ENCODE measurements at places on chromosomes 12 and 14. TPM values are rescaled to one million over a fixed set of nuclear protein-coding genes. Genes with fewer than 3 reads are reported as not detected.

- no peak for DNase-seq
Observed at GRCh38 chr12:122161682-122162081, 12.3 kb downstream of the IL31 start.

GRCh38 chr14:90574188-90575131 is 177.6 kb downstream of the CALM1 start:
- DNase-seq: peak; percentile 74

KLRC1 gene
- total RNA-seq: 0.38 TPM

- DNase-seq: no peak
Observed at GRCh38 chr14:33430414-33431035, 491.8 kb downstream of the NPAS3 start.

- DNase-seq: peak; percentile 40
Observed at GRCh38 chr12:119913536-119914330, 36.6 kb upstream of the CIT start.

- no peak for DNase-seq
Observed at GRCh38 chr12:107253361-107253760, 160.0 kb upstream of the CRY1 start.

GRCh38 chr14:99205086-99205688 is 66.8 kb downstream of the BCL11B start:
- DNase-seq: no peak

CELA1 gene
- not detected for total RNA-seq

DNA sequence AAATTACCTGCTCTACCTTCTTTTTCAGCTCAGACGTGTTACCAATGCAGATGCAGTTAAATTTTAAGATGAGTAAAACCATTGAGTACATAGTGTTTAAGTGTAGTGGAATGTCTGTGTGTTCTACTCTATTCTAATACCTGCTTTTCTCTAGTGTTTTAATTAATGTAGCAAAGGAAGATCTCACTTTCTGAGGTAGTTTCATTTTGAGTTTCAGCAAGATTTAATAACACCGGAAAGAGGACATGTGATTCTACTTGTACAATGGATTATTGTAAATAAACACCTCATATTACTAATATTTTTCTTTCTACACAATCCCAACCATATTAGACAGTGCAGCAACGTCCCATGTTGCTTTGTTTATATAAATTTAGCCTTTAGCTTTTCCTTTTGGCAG is 315.4 kb downstream of the RAD51B start:
- DNase-seq: no peak

GRCh38 chr12:91077228-91077954 is 19.6 kb upstream of the KERA start:
- DNase-seq: no peak

KCNK13 gene
- total RNA-seq: 0.56 TPM

DNA sequence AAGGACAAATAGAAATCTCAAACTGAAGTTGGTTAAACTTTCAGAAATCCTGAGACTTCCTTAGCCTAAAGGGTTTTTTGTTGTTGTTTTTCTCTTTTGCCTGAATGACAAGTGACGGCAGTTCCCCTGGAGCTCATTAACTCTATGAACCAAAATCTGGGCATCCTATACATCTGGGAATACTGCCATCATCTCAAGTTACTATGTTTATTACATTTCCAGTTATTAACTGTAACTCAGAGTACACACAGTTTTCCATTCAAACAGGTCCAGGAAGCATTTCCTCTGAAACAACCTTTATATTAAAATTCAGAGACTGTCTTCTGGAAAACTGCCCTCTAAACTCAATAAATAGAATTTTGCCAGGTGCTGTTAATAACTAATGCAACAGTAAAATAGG is 55.6 kb upstream of the CDKL1 start:
- DNase-seq: no peak

- DNase-seq: no peak
Observed at GRCh38 chr12:105567061-105567460, 236.6 kb downstream of the C12orf75 start.

RABGGTA gene
- total RNA-seq: 14.5 TPM

CCDC177 gene
- total RNA-seq: not detected

DNA sequence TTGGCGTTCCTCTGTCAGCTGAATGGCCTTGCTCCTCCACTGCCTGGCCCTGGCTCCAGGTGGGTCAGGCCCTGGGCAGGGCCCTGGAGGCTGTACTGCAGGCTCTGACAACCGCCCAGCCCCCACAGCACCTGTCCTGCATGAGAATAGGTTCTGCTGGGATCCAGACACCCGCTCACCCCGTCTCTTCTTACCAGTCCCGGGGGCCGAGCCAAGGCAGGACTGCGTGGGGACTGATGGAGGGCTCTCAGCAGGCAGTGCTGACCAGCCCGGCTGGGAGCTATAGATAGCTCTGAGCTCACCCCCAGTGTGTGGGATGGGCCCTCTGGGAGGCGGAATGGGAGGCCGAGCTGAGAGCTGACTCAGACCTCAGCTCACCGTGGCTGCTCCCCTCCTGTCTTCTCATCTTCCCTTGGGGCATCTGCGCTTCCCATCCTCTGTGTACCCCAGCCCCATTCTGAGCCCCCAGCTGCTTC is 39.6 kb downstream of the TEAD4 start:
- DNase-seq: peak; percentile 86

NEDD1 gene
- total RNA-seq: 16.7 TPM

- no peak for DNase-seq
Observed at GRCh38 chr12:12918781-12919389, 27.5 kb downstream of the GPRC5A start.

GRCh38 chr12:40376533-40377267 is 151.9 kb downstream of the LRRK2 start:
- DNase-seq: no peak

GNB3 gene
- 4.0 TPM for total RNA-seq

GRCh38 chr12:70402597-70402996 is 36.5 kb downstream of the KCNMB4 start:
- no peak for DNase-seq

CIROP gene
- not detected for total RNA-seq

GRCh38 chr14:71773898-71774481 is 158.2 kb upstream of the RGS6 start:
- peak; percentile 11 for DNase-seq

GRCh38 chr12:12229556-12230092 is 37.2 kb downstream of the LRP6 start:
- no peak for DNase-seq

DNA sequence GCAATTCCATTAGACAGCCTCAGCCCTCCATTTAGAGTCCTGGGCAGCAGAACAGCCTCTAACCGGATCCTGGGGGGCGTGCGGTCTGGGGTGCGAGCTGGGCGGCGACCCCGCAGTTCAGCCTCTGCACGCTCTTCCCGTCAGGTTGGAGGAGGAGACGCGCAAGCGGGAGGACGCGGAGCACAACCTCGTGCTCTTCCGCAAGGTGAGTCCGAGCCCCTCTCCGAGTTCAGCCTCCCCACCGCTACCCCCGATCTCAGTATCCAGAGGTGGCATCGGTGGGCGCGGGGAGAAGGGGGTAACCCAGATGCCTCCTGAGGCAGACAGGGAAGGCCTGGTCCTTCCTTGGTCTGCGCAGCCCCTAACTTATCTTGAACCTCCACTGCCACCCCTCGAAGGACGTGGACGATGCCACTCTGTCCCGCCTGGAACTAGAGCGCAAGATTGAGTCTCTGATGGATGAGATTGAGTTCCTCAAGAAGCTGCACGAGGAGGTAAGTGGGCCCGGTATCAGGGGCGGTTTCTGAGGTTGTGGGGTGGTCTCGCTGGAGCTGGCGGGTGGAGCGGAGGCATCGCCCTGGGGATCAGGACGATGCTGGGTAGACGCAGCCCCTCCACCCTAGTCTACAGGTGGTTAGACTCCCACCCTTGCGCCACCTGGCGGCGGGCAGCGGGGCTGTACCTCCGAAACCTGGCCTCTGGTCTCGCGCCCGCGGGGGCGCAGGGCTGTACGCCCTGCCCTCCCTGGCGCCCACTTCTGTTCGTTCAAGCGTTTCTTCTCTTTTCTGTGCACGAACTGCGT is 1.3 kb downstream of the PRPH start:
- DNase-seq: peak; percentile 82

SELPLG gene
- 14.4 TPM for total RNA-seq

SLCO1B1 gene
- total RNA-seq: not detected

GRCh38 chr14:21846227-21846885 is 172.7 kb upstream of the OR4E1 start:
- peak; percentile 72 for DNase-seq

DNA sequence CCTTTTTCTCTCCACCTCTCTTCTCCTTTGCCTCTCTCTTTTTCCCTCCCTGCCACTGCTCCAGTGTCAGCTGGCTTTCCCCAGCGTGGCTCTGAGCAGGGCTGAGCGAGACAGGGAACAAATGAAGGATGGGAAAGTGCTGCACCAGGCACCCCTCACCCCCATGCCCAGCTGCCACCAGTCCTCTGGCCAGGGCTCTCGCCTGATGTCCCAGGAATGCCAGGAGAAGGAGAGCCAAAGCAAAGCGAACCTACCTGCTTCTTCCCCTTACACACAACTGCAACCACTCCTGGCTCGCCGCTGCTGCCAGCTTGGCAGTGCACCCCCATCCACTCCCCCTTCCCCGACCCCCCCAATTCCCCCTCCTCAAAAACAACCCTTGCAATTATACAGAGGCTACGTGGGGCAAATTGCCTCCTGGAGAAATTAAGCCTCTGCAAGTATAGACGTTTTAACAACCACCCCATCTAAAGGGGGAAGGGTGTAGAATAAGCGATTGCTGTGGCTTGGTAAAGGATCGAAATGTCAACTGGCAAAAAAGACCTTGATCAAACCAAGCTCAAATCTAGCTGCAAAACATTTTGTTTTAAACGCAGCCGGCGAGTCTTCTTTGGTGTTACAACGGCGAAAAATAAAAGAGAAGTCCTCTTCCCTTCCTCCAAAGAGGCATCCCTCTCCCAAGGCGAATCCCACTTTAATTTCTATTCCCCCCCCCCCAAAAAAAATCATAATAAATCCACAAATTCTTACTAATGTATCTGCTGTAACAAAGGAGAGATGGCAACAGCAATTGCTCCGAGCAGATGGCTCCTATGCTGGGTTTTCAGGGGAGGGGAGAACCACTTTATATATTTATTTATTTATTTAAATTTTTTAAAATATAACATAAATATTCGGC is 2.9 kb downstream of the BCL11B start:
- DNase-seq: peak; percentile 1

DNA sequence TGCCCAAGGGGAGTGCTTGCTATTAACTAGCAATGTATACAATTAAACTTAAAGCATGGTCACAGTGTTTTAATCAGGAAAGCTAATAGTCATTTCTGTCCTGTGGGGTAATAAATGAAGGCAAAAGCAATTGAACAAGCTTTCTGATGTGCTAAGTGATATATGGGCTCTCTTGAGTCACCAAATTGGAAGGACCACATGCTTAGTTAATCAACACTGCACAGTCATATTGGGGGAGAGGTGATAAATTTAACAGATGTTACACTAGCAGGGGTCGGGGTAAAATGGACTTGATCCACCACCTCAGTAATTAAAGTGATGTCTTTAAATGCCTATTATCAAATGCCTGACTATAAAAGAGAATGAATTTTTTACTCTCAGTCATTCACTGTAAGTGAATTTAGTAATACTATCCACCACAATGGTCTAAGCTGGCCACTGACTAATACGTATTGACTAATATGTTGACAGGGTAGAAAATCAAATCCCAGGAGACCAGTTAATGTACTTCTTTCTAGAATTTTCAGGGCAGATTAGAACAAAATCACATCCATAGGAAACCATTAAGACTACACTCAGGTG is 736.3 kb downstream of the RPS29 start:
- no peak for DNase-seq

DNA sequence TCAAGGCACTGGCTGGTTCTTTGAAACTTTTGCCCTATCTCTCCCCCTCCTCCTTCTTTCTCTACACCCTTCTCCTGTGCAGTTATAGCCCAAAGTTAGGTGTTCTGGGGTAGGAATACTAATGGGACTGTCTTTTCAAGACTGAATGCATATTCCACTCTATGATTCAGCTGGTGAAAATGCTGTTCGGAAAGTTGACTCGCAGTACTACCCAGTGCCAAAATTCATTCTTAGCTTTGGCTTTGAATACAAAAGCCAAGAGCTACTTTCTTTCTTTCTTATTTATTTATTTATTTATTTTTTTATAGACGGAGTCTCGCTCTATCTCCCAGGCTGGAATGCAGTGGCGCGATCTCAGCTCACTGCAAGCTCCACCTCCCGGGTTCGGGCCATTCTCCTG is 249.2 kb downstream of the ETNK1 start:
- DNase-seq: no peak
